ENCODE measurements at places on chromosomes 4 and X.
A peak's percentile ranks its signal among the peaks of the same experiment; 100 is the strongest.

DNA sequence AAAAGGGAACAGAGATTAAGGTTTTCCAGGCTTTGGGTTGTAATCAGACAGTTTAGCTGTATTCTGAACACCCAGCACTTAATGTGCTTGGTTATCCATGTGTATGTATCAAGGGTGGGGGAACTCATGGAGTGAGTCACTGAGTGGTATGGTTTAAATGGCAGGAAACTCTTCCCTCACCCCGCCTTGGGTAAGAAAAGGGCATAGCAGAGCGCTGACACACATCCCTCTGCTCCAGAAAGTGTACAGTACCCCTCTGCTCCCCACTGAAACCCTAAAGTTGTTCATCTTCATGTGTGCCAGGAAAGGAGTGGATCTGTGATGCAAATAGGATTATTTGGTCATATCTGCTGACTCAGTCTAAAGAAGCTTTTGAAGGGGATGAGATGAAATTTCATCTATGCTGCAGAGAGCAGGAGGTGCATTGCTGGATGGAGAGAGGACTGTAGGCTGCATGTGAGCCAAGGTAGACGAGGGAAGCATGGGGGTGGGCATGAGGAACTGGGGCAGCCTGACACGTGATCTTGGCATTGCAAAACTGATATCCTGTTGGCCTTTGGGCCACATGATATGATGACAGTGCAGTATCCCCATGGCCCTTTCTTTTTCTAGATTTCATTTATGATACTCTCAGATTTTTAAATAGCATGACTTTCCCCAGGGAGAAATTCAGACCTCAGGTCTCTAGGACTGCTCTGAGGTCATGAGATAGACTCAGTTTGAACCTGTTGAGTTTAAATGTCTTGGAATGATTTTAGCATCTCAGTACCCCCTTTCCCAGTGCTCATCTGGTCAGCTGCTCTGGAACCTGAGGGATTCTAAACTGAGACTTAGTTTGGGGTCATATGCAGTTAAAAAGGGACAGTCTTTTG lies 84.8 kb downstream of the TMEM164 start:
- peak; percentile 91 for DNase-seq

DNA sequence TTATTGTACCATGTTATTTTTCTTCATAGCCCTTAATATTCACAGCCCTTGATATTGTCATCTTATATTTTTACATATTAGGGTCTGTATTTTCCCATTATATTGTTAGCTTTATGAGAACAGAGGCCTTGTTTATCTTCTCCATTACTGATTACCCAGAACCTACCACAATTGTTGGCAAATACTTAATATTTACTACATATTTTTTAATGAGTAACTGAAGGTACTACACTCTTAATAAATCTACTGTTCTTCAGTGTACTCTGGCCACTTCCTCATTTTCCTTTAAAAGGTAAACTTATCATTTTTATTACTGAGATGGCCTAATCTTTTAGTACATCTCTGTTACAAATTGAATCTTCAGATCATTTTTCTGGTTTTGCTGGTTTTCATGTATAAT lies 133.5 kb downstream of the COL4A5 start:
- DNase-seq: no peak

DNA sequence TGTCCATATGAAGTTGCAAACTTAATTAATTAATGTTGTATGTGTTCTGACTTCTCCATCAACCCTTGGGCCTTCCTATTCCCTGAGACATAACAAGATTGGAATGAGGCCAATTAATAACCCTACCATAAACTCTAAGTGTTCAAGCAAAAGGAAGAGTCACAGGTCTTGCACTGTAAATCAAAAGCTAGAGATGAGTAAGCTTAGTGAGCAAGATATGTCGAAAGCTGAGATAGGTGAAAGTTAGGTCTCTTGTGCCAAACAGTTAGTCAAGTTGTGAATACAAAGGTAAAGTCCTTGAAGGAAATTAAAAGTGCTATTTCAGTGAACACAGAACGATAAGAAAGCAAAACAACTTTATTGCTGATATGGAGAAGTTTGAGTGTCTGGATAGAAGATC lies 58.2 kb upstream of the GPRIN3 start:
- DNase-seq: no peak

DNA sequence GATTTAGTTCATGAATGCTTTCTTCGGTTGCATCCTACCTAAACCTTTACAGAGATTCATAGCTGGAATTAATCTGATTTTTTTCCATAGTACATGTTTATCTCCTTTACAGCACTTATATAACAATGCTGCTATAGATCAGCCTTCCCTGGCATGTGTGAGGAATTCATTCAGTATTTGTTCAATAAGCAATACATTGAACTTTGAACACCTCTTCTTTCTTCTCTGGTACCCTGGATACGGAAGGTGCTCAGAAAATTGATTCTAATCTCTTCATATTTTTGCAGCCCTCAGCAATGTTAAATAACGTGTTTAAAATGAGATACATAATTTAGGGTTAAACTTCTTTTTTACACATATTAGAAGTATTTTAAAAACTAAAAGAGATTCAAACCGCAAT lies 467.4 kb downstream of the TRIML1 start:
- no peak for DNase-seq

DNA sequence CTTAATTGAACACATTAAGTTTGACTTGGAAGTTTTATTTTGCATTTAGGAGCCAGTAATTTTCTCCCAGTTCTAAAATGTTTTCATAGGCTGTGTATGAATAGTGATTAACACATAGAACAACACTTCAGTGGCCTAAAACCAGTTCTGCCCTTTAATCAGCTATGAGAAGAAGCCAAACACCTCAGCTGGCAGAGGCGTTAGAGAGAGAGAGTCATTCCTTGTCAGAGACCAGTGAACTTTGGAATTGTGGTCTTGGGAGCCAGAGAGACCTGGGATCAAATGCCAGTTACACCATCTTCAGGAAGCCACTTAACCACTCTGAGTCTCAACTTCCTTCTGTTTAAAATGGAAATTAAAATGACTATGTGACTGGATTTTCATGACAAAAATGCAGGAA lies 39.3 kb upstream of the PRPS2 start:
- DNase-seq: no peak

GRCh38 chr4:155889031-155889793 lies 14.3 kb upstream of the TDO2 start:
- peak; percentile 71 for DNase-seq

DNA sequence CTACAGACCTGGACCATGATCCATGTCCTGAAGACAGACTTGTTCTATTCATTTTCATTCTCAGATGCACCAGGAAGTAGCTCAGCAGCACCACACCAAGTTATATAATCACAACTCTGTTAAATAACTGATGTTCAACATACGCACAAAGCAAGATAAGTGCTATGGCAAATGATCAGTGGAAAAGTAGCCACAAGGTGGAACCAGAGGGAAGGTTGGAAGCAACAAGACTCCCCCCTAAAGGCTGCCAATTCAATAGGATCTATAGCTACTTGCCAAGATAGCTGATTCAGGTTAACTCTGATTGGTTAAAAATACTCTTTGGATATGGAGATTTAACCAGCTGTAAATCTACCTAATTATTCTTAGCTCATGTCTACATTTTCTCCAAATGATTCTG lies 23.7 kb upstream of the FAM47B start:
- DNase-seq: peak; percentile 69

- DNase-seq: no peak
Observed at GRCh38 chr4:25031077-25031621, 403 bp upstream of the LGI2 start.

DNA sequence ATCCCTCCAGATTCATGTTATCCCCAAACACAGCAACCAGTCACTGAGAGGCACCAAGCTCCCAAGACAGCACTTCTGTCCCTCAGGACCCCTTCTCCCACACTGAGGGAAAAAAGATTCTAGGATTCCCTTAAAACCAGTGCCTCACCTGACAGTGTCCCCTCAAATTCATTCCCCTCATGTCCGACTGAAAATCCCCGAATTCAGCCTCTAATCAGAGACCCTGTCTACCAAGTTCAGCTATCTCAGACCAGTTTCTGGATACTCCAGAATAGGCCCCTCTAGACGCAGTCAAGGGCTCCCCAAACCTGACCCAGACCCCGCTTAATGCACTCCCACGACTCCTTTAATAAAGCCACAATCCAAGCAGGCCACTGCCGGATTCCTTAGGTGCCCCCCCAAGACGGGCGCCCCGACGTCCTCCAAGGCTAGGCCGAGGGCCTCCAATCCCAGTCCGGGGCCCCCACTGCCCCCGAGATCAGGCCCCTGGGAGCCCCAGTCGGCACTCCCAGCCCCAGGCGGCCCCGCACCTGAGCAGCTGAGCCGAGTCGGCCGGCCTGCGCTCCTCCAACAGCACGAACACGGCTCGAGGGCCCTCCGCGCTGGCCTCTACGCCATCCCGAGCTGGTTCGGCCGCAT lies 457 bp downstream of the TFE3 start:
- no peak for DNase-seq

DNA sequence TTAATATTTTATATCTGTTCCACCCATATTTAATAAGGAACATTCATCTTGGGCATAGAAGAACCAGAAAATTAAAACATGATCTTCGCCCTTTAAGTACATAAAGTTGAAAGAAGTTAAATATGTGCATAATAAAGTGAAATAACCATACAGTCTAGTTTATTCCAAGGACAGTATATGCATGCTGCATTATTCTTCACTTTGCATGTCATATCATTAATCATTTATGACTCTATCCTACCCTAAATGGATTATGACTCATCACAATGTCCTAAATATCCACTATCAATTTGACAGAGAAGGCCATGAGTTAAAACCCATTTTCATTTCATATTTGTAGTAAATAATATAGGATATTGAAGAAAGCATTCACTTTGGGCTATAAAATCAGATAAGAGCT lies 576.5 kb upstream of the GNPDA2 start:
- no peak for DNase-seq

DNA sequence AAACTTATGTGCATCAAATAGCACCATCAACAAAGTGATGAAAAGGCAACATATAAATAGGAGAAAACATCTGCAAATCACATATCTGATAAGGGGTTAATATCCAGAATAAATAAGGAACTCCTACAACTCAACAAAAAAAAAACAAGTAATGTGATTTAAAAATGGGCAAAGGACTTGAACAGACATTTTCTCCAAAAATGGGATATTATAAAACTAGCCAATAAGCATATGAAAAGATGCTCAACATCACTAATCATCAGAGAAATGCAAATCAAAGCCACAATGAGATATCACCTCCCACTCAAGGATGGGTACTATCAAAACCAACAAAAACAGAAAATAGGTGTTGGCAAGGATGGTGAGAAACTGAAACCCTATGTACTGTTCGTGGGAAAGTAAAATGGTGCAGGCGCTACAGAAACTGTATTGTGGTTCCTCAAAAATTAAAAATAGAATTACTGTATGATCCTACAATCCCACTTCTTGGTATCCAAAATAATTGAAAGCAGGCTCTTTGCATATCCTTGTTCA lies 2.4 kb downstream of the DNAJB14 start:
- no peak for DNase-seq

- no peak for DNase-seq
Observed at GRCh38 chr4:129149906-129150305, 54.0 kb downstream of the C4orf33 start.

- DNase-seq: no peak
Observed at GRCh38 chr4:111031596-111031995, 408.7 kb upstream of the PITX2 start.

DNA sequence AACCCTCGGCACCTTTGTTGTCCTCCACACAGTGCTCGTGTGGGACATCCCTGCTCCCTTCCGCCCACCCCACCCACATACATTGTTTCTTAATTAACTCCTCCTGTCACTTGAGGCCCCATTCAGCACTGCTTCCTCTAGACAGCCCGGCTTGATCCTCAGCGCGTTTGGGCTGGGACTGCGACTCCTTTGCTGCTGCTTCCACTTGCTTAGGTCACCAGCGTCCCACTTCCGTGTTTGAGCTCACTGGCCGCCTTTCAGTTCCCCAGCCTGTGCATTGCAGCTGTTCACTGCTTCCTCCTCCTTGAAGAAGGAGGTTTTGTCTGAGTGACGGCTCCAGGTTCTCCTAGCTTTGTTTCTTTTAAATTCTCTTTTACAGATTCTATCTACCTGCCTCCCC lies 16.1 kb downstream of the RNF4 start:
- DNase-seq: no peak

DNA sequence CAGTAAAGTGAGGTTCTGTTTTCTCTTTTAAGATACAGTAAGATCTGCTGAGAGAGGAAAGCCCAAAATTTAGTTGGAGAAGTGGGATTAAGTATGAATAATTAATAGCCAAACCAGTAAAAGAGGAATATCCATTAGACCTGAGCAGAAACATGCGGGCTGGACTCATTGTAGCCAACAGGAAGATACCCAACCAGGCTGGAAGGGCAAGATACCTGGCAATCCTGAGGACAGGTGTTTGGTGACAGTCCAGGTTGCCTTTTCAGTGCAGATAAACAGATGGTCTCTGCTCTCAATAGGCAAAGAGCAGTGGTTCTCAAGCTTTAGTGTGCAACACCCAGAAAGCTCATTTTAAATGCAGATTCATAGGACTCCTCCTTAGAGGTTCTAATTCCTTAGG lies 980.8 kb upstream of the GRID2 start:
- no peak for DNase-seq

DNA sequence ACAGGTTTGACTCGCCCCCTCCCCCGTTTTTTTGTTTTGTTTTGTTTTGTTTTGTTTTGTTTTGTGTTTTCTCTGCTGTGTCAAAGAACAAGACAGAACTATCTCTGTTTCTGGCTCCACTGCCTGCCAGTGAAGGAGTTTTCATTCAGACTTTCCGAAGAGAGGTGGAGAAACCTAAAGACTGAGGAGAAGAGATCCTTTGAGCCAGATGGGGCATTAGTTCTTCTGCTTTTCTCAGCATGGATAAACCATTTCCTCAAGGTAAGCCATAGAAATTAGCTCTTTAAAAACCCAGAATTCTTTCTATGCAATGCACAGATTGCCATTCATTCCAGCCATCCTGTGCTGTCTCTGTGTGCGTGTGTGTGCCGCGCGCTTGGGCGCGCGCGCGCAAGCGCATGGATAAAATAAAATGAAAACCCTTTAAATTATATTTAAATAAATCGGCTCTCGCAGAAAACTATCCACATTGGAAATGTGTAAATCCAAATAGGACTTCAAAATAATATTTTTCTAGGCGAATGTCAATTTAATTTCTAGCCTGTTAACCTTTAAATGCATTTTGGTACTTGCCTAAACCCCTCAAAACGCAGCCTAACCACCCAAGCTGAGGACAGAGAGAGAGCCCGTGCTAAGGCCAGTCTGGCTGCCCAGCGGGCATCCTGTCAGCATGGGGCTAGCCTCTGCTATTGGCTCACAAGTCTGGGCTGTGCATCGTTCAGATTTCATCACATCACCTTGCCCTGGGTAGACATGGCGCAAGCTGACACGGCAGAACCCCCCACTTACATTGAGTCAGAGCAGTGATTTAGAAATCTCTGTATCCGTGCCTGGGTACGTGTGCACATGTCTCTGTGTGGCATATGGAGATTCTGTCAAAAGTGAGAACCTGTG lies 113.0 kb upstream of the VAMP7 start:
- DNase-seq: peak; percentile 13

DNA sequence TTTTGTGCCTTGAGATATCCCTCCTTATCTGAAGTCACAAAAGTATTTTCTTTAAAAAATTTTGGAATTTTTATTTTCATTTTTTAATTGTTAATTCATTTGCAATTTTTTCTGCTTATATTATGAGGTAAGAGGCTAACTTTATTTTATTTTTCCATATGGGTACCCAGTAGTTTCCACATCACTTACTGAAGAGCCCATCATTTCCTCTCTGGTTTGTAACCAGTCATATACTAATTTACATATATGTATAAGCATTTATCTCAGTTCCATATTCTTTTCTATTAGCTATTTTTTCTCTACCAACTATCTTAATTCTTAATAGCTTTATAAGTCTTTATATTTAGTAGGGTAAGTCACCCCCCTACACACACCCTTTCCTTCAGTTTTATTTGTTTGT lies 27.0 kb downstream of the MGARP start:
- no peak for DNase-seq

GRCh38 chr4:166460769-166461550 lies 587.9 kb downstream of the TLL1 start:
- peak; percentile 7 for DNase-seq
